ENCODE measurements at places on chromosomes 2 and 18.

GRCh38 chr18:31302991-31303390, 15.0 kb upstream of the DSG1 start:
- no peak for DNase-seq

- no peak for DNase-seq
Measured at GRCh38 chr2:70962885-70963878, 15.2 kb upstream of the ANKRD53 start.

DNA sequence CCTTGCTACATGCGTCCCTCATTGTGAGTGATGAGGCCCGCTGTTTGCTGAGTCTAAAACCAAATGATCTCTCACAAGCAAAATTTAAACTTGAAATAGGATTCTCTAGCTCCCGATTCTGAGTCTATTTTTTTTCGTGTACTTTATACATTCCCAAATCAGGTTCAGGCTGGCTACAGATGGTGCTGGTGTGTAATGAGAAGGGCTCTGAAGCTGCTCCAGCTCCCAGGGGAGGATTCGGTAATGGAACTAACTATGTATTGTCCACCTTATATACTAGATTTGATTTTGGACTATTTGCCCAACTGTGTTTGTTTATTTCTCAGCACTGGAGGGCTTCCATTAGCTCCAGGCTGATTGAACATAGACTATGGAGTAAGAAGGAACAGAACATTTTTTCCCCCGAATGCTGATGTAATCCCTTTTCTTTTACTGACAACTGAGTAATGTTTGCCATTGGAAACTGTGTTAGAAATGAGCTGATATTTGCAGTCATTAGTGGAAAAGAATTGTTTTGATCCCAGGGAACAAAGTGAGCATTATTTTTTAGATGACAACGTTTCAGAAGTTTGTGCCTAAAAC, 274.0 kb upstream of the FIGN start:
- DNase-seq, result peak; percentile 79

- DNase-seq, result no peak
Measured at GRCh38 chr2:236946871-236947270, 138.8 kb upstream of the COPS8 start.
